Heart right ventricle (tissue), 16 donors: ENCODE measurements at places on chromosomes 7 and 10.

DNA sequence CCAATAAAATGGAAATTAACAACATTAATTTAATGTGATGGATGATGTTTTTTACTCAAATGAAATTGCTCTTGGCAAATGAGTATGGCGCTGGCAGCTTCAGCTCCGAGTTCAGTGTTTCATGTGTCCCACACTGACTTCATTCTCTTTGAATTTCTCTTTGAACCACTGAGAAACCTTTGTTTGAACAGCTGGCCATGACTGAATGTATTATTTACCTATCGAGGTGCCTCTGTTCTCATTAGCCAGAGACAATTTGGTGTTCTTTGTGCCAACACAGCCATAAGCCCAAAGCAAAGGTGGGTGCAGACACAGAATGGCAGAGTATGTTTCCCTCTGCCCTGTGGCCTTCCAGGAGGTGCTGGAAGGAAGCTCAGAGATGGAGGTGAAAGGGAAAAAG is 42.1 kb downstream of the TMEM178B start:
- no peak for DNase-seq

DNA sequence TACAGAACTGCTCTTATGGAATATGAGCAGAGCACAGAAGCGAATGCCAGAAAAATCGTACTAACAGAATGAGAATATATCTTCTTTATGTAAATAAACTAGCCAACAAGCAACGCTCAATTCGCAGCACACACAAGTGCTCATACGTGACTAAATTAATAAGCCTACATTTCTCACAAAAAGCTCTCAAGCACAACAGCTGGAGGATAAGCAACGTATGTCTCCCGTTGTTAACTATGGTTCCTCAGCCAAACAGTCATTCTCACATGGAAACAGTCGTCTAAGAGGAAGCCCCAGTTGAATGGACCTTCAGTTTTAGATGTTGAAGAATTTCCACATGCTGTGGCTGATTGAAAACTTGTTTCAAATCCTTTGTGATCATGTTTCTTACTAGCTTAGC is 110.4 kb downstream of the PKD1L1 start:
- DNase-seq: no peak

- no peak for DNase-seq
These were observed 2.3 kb upstream of the LDB1 start for GRCh38 chr10:102122450-102122849.

DNA sequence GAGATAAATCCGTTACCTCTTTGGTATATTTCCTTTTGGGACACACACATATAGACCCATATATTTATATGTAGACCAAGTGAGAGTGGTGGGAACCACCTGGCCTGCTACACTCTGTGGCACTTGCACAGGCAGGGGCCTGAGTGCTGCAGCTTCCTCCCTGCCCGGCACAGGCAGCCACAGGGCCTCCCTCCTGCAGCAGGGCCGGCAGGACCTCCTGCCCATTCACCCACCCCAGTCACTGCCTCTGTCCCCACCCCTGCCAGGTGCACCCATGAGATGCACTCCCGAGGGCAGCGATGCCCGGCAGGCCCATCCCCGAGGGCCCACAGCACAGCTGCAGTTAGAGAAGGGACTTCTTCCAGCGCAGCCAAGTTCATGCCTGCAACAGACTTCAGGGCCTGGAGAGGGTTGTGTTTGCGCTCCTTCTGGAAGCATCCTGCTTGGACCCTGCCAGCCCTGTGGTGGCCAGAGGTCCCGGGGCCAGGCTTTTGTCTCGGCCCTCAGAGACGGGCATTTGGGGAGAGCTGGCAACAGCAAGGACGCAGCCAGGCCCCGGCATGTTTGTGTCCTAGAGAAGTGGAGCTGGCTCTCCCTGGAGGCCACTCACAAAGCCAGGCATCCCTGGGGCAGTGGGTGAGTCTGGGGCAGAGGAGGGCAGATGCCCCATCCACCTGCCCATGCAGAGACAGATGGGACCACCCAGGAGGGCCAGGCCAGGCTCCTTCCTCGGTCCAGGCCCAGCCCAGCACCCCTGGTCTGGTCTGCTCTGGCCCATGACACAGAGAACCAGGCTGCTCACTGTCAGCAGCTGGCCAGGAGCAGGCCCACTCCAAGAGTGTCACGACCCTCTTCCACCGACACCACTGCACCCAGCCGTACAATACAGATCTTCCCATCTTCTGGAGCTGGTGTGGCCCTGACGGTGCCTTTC is 41.4 kb downstream of the PWWP2B start:
- DNase-seq: no peak

DNA sequence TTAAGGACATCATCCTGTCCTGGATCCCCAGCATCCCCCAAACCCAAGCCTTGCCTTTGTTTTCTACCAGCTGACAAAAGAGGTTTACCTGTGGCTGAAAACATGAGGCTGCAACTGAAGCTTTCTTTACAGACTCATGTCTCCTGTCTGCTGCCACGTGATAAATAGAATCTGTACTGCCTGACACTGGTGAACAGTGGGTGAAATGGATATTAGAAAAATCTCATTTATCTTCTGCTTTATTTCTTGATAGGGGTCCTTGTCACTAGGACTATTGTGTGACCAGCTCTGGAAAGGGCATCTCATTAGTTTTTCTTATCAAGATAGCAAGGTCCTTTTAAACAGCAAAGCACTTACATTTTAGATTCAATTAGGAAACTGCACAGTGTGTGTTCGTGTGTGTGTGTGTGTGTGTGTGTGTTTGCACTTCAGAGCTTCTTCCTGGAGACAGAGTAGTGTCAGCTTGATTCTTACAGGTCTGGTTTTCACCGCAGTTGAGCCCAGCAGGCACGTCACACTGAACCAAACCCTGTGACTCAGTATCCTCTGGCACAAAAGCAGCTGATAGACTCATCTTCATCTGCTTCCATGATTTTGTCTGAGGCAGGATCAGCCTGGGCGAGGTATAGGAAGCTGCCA is 373.5 kb upstream of the CELF2 start:
- peak; percentile 28 for DNase-seq

DNA sequence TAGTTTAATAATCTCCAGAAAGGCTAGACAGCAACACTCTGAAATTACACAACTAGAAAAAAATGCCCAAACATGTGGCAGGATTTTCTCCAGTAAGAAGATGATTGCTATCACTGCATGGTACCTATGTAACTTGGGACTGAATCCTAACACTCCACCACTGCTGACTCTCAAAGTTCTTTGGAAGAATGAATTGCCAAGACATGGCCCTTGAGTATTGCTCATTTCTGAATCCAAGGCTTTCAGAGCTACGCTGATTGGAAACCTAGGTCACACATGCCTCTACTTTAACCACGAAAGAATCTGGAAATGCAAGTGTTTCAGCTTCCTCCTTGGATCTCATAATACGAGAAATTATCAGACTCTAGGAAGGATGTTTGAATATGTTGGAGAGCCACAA is 167.5 kb upstream of the CELF2 start:
- DNase-seq: no peak

GRCh38 chr10:61284222-61284890 is 168.8 kb downstream of the TMEM26 start:
- no peak for DNase-seq

DNA sequence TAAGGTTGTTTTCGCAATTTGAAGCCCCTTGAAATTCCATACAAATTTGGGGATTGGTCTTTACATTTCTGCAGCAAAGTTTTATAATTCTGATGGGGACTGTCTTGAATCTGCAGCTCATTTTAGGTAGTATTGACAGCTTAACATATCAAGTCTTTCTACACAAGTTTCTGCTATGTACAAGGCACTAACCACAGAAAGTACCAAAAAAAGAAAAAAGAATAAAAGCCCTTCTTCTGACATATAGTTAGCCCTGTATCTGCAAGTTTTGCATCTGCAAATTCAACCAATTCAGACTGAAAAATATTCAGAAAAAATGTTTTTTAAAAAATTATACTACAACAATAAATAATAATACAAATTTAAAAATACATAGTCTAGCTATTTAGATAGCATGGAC is 15.3 kb downstream of the POT1 start:
- DNase-seq: no peak

- DNase-seq: no peak
These were observed 1.3 kb upstream of the MUC12 start for GRCh38 chr7:100968031-100968430.

- peak; percentile 65 for DNase-seq
These were observed 41.6 kb downstream of the LAMB1 start for GRCh38 chr7:107961405-107961804.

DNA sequence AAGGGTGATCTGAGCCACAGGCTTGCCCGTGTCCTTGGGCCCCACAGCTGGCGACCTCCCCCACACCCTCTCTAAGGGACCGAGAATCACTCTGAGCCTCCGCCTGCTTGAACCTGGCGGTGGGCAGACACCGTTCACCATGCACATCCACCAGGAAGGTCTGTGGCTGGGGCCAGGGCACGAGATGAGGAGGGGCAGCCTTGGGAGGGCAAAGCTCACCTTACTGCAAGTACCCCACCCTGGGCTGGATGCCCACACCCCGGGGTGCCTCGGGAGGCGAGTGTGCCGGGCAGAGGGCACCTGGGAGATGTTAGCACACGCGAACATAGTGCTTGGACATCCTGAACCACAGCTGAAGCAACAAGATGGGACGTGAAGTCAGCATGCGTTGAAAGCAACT is 211.9 kb downstream of the ELFN1 start:
- no peak for DNase-seq

GRCh38 chr10:79126351-79127080 is 57.8 kb downstream of the ZMIZ1 start:
- no peak for DNase-seq

GRCh38 chr10:122435212-122435827 is 19.1 kb upstream of the ARMS2 start:
- no peak for DNase-seq

DNA sequence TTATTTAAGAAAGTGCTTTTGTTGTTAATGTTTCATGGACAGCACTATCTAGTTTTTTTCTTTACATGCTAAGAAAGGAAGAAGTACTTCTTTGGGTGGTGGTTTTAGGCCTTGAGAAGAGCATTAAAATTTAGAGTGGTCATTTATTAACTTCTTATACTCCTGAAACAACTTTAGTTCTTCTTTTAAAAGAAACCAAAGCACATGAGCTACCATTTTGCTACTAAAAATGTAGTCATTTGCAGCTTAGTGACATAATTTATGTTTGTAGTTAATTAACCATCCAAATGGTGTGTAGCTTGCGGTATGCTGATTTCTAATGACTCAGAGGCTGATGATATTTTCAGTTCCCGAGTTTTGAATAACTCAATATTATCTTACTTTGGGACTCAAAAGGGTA is 207.5 kb downstream of the BBS9 start:
- DNase-seq: no peak

- no peak for DNase-seq
These were observed 66.4 kb upstream of the TNRC18 start for GRCh38 chr7:5489991-5490536.

DNA sequence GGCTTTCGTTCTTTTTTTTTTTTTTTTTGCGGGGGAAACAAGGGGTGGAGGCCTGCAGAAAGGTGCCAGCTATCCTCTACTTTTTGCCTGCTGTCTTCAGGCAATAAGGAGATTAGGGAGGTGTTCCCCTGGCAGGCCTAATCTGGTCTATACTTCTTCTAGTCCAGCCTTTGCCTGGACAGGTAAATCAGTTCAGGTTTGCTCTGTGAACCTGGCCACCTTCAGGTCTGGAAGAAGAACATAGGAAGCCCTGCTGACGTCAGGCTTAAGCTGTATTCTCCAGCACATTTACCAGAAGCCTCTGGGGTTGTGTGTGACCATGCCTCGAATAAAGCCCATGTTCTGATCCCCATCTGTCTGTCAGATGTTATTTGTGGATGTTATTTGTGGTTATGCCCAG is 115.4 kb downstream of the SDK1 start:
- DNase-seq: no peak

DNA sequence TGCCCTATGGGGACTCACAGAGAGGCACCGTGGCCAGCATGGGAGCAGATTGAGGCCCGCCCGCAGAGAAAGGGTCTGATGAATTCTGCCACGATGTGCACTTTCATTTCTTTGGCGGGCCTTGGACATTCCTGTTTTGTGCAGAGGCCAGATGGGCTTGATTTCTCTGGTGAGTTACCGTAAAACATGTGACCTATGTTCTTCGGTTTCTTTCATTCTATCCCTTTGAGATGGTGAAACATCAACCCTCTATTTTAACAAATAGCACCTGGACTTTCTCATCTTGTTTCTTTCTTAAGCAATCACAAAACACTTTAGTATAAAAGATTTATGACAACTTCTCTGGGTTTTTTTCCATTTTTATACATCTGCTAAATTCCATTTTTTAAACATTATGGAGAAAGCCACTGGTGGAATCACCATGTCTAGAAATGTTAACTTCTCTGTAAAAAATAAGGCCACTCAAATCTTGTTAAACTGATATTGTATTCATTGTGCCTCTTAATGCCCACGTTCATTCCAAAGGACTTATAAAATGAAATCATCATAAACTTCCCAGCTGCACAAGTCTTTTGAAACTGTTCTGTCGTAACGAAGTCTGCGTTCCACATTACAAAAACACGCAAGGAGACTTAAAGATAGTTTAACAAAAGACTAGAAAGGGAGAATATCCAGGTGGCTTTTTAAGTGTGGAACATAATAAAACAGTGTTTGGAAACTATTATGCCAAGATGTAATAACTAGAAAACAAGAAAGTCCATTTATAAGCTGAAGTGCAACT is 21.4 kb upstream of the ODAD2 start:
- no peak for DNase-seq

DNA sequence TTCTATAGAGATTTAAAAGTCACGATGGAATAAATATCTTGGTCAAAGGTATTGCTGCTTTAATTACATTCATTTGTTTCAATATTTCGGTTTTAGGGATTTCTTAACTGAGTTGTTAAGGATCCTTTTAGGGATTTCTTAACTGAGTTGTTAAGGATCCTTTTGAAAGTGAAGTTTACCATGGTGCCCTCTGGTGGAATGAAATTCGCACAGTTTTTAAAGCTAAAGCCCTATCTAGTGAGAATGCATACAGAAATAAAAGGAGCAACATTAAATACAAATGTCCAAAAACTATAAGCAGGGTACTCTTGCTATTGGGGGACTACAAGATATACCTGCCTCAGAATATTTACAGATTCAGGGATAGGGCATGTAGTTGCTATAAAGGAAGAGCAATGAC is 193.7 kb downstream of the RNLS start:
- peak; percentile 54 for DNase-seq

DNA sequence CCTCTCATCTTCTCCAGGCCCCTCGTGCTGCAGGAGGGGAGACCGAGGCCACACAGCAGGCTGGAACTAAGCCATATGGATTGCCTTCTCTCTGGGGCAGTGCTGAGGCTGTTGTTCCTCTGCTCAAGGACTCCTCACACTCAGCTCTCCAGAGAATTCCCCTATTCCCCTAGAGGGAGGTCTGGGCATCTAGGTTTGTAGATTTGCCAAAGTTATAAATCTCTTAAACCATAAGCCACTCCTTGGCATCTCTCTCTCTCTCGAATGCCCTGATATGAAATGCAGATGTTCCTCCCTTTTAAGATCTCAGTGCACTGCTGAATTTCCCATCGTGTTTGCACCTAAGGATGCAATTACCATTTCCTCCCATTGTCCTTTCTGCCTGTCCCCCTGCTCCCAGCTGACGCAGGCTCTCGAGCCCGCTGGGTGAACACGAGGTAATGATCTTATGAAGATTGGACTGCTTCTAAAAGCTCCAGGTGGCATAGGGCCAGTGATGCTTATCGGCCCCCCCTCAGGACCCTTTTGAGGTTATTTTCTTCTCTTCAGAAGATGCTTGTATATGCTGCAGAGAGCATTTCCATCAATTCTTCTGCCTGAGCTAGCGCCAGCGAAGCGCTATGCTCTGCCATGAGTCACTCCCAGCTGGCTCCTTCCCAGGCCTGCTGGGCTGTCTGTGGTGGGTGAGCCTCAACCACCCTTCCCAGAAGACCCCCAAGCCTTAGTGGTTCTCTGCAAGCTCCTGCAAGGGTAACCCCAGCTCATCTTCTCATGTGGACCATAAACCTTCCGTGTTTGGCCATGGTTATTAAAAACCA is 41.6 kb upstream of the AQP1 start:
- DNase-seq: peak; percentile 54

- no peak for DNase-seq
These were observed 129.0 kb downstream of the BICC1 start for GRCh38 chr10:58641708-58642107.
